ENCODE measurements at places on chromosomes 12 and 14. TPM values are rescaled to one million over a fixed set of nuclear protein-coding genes. Genes with fewer than 3 reads are reported as not detected.

KLRC1 gene
- not detected for total RNA-seq

CACNA2D4 gene
- total RNA-seq = 0.81 TPM

ASPG gene
- not detected for total RNA-seq

ADCY6 gene
- total RNA-seq = 34.6 TPM

KLHDC1 gene
- 1.1 TPM for total RNA-seq

Measured in endothelial cell of coronary artery (primary cell).